ENCODE measurements at places on chromosomes 2 and 18.

GRCh38 chr2:143029141-143029540 is 100.1 kb upstream of the ARHGAP15 start:
- no peak for DNase-seq

DNA sequence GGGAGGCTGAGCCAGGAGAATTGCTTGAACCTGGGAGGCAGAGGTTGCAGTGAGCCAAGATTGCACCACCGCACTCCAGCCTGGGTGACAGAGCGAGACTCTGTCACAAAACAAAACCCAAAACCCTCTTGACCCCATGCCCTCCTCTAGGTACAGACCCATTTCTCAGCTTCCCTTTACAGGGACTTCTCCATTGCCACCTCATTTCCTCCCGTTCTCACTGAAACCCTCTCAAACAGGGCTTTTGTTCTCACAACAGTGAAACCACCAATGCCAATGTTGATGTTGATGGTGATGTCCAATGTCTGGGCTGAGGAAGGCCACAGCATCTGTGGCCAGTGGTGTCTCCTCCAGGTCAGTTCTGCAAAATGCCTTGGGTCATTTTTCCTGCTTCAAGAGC is 69.0 kb upstream of the ZCCHC2 start:
- no peak for DNase-seq

- peak; percentile 71 for DNase-seq
Measured at GRCh38 chr2:86068136-86068588, 37.5 kb downstream of the POLR1A start.

GRCh38 chr2:29763371-29763770 is 158.0 kb downstream of the ALK start:
- DNase-seq, result no peak

- no peak for DNase-seq
Measured at GRCh38 chr2:79972661-79973060, 331.9 kb downstream of the LRRTM1 start.

GRCh38 chr18:48161911-48162698 is 231.6 kb upstream of the SMAD2 start:
- DNase-seq, result no peak

- DNase-seq, result no peak
Measured at GRCh38 chr2:46147626-46148368, 149.4 kb upstream of the EPAS1 start.

- DNase-seq, result no peak
Measured at GRCh38 chr2:217945530-217945929, 57.3 kb downstream of the TNS1 start.

GRCh38 chr2:225456619-225457260 is 57.2 kb downstream of the NYAP2 start:
- no peak for DNase-seq

- no peak for DNase-seq
Measured at GRCh38 chr18:11305507-11305906, 156.1 kb upstream of the PIEZO2 start.

- no peak for DNase-seq
Measured at GRCh38 chr2:236464140-236464539, 105.5 kb upstream of the ACKR3 start.

DNA sequence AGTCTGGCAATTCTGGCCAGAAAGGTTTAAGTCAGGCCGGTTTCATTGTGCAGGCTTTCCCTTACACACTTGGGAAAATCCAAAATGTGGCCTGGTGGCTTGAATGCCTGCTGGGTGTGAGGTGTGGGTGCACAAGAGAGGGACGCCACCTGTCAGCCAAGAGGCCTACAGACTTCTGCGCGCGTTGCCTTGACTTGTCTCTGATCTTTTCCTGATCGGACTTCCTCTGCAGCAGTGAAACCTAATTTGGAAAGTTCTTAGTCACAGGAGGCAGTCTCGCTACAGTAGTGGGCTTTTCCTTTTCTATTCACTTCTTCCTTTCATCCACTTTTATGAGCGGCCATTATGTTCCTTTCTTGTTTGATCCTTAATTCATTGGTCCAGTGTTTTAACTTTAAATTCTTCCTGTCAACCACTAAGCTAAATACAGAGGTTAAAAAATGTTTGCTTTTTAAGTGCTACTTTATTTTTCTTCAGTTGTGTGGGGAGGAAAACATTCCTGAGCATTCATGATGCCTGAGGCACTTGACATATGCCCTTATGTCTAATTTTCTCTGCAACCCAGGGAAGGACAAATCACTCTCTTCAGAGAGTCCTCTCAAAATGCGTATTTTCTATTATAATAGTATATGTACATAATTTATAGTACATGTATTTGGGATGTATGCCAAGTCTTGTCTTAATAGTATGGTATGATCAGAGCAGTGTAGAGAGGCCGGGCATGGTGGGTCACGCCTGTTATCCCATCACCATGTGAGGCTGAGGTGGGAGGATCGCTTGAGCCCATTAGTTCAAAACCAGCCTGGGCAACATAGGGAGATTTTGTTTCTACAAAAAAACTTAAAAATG is 128.9 kb downstream of the WDSUB1 start:
- DNase-seq, result peak; percentile 12

- no peak for DNase-seq
Measured at GRCh38 chr2:85678377-85678776, 10.4 kb upstream of the SFTPB start.

- DNase-seq, result peak; percentile 58
Measured at GRCh38 chr2:230824406-230824978, 40.2 kb upstream of the ITM2C start.

- DNase-seq, result no peak
Measured at GRCh38 chr2:176710657-176711186, 441.5 kb downstream of the MTX2 start.

- no peak for DNase-seq
Measured at GRCh38 chr2:239765076-239765845, 259.9 kb downstream of the NDUFA10 start.

GRCh38 chr18:76803814-76804213 is 18.5 kb upstream of the ZNF236 start:
- DNase-seq, result peak; percentile 81

DNA sequence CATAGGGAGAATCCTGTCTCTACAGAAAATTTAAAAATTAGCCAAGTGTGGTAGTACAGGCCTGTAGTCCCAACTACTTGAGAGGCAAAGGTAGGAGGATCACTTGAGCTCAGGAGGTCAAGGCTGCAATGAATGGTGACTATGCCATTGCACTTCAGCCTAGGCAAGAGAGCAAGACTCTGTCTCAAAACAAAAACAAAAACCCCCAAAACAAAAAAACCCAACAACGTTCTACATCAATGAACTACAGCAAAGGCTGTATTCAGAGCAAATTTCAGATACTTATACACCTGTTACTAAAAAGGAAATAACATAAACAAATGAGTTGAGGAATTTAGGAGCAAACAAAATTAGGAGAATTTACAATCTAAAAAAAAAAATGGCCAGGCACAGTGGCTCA is 22.6 kb downstream of the YES1 start:
- no peak for DNase-seq

GRCh38 chr2:117703858-117704257 is 110.6 kb upstream of the DDX18 start:
- DNase-seq, result no peak

GRCh38 chr2:113136828-113137775 is 9.7 kb downstream of the IL1RN start:
- DNase-seq, result peak; percentile 65

- no peak for DNase-seq
Measured at GRCh38 chr2:234792621-234793022, 159.2 kb upstream of the SH3BP4 start.

DNA sequence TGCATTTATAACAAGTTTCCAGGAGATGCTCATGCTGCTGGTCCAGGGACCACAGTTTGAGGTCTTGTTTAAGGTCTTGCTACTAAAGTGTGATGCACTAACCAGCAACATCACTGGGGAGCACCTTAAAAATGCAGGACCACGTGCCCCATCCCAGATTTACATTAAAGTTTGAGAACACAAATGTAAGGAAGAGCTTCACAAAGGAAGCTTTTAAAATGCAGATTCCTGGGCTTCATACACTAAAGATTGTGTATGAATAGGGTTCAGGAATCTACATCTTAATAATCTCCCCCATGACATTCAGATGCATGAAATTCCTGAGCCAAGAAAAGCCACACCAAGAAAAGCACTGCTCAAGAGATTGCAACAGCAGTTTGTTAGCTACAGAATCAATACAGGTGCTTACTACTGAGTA is 235.3 kb upstream of the TANK start:
- no peak for DNase-seq

DNA sequence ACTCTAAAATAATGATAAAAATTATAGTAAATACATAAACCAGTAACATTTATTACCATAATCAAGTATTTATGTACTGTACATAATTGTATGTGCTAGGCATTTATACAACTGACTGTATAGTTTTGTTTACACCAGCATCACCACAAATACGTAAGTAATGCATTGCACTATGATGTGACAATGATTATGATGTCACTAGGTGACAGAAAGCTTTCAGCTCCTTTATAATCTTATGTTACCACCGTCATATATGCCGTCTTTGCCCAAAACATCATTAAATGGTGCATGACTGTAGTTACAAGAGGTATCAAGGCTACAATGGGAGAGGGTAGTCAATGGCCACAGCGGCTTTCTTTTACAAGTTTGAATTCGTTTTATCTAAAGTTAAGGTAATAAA is 60.1 kb downstream of the ICOS start:
- DNase-seq, result no peak

GRCh38 chr2:160878618-160879017 is 281.6 kb upstream of the TANK start:
- DNase-seq, result no peak

GRCh38 chr18:21914739-21915319 is 174.2 kb downstream of the MIB1 start:
- no peak for DNase-seq

- DNase-seq, result no peak
Measured at GRCh38 chr2:63003351-63003750, 47.3 kb upstream of the OTX1 start.

DNA sequence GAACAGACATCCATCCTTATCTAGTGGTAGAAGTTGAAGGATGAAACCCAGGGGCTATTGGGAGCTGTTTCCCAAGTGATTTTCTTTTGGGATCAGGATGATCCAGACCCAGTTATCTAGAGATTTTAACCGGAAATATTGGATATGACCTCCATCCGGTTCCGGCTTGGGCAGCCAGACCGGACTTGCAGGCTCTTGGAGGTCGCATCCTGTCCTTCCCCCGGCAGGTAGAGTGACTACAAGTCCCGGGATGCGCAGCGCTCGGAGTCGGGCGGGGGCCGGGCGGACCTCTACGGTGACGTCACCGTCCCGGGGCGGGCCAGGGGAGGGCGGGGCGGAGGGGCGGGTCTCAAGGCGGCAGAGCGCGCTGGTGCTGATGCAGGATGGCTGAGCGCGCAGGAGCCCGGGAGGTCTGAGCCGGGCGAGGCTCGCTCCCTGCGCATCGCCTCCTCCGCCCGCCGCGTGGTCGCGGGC is at the start of gene KIF5C:
Gene KIF5C, plus strand, starts transcription at position 360 of the 474 bp plus-strand sequence. CDS start 391 bp downstream, outside the sequence.
- DNase-seq, result peak; percentile 94

DNA sequence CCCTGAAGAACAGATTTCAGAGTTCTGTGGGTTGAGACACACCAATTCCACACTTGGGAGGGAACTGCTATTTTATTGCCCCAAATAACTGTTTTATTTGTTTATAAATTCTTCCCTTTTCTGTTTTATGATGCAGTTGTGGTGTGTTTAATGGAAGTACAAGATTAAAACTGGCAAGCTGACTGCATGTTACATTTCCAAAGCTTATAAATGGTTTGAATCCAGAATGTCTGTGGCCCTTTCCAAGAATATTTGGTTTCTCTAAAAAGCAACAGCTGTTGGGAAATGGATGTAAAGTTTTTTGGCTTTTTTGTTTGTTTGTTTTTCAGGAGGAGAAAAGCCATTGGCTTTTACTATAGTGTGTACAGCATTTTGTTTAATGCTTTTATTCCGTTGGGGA is 234.5 kb downstream of the MTX2 start:
- no peak for DNase-seq

GRCh38 chr2:66498289-66498975 is 63.5 kb downstream of the MEIS1 start:
- DNase-seq, result no peak

- DNase-seq, result no peak
Measured at GRCh38 chr2:212882626-212883025, 268.8 kb downstream of the IKZF2 start.

- no peak for DNase-seq
Measured at GRCh38 chr18:8623549-8624106, 14.4 kb downstream of the RAB12 start.

- peak; percentile 38 for DNase-seq
Measured at GRCh38 chr18:5197032-5197434, at the start of gene AKAIN1. AKAIN1 (minus strand) TSS chr18:5197257; CDS start chr18:5197053, 204 bp downstream.

DNA sequence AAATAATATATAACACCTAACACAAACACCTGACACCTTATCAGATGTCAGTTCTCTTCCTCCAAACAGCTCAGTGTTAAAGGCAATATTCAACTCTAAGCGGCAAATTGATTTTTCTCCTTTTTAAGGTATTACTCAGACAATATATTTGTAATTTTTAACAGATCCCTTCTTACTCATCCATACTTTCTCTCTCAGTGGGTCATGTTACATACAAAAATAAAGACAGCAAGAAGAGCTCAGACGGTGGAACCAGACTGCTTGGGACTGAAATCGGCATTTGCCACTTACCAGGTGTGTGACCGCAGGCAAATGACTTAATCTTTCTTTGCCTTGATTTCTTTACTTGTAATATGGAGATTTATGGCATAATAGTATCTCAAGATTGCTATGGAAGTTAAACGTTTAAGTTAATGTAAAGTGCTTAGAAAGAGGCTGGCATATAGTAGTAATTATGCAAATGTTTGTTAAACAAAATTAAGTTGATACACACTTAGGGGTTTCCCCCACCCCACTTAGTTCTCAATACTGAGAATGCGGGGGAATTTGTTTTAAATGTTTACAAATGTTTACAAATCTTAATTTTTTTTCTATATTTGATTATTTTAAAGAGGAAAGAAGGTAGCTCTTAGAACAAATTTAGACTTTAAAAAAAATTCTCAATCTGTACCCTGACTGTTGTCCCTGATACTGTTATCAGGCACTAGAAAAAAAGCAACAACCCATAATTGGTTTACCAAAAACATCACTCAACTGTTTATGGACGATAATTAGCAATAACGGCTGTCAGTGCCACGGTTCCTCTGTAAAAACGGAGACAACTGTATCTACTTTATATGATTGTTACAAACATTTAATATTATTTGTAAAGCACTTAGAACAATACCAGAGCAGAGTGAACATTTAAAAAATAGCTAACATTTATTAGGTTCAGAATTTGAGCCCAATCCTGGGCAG is 25.6 kb downstream of the MAP3K2 start:
- no peak for DNase-seq

DNA sequence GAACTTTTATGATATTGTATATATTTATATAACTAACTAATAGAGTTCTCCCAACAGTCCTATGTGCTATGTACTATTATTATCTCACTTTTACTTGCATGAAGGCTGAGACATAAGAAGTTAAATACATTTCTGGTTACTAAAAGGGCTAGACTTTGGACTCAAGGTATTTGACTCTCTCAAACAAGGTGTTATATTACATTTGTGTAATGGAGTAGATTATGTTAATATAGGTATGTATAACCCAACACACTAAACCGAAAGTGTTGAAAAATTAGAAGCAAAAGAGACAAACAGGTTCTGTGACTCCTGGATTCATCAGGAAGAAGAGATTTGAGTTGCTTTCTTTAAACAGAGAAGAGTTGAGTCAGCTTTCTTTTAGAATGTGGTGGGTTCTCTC is 733.6 kb upstream of the ZEB2 start:
- DNase-seq, result no peak

All from CD4-positive, alpha-beta T cell treated with Interleukin-6 for 4 hours (primary cell).